ENCODE measurements at places on chromosomes 2 and 18.

DNA sequence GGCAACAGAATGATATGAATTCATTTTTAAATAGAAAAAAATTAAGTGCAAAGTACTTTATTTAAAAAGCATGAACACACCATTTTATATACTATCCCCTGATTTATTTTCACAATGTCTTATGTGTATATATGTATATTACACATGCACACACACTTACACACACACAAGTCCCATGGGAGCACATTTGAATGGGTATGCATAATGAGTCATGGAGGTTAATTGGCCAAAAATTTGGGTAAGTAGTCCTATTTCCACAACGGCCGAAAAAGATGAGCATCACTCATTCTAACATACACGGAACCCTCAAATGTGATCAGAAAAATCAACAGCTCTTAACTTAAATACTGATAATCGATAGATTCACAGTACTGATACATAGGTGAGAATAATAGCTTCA is 97.4 kb upstream of the NABP1 start:
- no peak for DNase-seq

GRCh38 chr2:216947055-216947454 is 87.2 kb upstream of the TNP1 start:
- DNase-seq: no peak

DNA sequence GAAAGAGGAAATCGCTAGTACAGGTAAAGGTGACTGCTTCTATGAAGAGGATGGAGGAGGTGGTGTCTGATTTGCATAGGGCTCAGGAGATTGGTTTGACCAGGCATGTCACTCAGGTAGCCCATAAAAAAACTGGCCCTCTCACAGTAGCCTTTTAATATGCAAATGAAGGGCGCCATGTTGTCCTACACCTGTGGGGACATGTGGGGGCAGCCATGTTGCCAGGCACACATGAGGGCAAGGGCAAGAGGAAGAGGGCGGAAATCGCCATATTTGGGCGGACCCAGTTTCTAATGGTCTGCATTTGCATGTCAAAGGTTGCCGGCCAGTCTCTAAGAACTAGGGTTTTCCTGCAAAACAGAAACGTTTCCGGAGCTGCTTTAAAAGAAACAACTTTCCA is 1330.6 kb downstream of the DSC3 start:
- DNase-seq: no peak

DNA sequence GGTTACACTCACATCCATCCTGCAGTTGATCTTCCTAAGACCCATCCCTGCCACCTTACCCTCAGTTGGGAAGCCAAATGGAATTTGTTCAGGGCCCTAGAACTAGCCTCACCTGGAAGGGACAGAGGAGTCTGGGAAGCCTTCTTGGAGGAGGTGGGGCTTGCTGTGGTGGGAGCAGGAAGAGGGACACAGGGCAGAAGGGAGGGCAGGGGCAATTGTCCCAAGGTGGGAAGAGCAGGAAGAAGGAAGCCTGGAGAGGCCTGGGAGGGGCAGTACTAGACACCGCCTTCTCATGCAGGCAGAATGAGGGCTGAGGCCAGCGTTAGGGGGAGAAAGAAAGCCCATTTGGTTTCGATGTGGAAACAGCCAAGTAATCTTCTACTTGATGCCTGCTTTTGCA is 34.1 kb upstream of the ASPRV1 start:
- DNase-seq: no peak

GRCh38 chr18:49072524-49072934 is 121.8 kb upstream of the SMAD7 start:
- DNase-seq: no peak

GRCh38 chr18:9834551-9834950 is 51.2 kb upstream of the TXNDC2 start:
- DNase-seq: no peak

DNA sequence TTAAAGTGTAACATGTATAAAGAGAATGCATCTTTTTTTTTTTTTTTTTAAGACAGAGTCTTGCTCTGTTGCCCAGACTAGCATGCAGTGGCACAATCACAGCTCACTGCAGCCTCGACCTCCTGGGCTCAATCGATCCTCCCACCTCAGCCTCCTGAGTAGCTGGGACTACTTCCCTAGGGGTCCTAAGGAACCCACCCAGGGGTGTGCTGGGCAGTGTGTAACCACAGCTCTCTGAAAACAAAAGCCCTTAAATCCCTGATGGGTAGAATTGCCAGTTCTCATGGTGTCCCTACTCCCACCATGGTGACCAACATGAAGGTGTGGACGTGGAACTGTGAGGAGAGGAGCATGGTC is 105.6 kb upstream of the ST3GAL5 start:
- no peak for DNase-seq

GRCh38 chr18:79926306-79926705 is 25.1 kb downstream of the SLC66A2 start:
- DNase-seq: no peak

DNA sequence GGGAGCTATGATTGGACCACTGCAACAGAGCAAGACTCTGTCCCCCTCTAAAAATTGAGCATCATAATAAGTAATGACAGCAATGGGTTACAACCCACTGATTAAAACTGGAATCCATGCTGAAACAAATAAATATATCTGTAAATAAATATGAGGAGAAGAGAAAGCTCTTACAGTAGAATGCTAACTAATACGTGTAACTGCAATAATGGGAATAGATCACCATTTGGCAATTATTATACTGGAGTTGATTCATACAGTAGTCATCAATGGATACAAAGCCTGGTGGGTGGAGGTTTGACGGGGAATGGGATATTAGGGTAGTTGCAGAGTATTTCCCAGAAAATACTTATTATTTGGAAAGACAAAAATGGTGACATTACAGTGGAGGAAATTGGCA is 6.1 kb upstream of the INO80B start:
- DNase-seq: no peak

DNA sequence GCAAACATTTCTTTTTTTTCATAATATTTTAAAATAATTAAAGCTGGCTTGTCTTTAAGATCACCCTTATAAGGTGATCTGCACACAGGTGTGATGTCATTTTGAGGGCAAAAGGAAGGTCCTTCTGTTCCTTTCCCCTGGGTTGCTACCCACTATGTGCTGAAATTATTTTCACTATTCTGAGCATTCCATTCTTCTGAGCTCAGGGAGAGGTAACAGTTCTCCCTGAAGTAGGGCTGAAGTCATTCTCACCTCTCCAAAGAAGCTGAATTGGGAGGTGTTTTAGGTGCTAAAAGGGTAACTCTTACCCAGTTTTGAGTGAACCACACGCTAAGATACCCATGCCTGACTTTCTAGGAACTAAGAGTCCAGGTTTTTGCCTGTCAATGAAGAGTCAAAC is 247.6 kb downstream of the SLC4A3 start:
- DNase-seq: no peak

DNA sequence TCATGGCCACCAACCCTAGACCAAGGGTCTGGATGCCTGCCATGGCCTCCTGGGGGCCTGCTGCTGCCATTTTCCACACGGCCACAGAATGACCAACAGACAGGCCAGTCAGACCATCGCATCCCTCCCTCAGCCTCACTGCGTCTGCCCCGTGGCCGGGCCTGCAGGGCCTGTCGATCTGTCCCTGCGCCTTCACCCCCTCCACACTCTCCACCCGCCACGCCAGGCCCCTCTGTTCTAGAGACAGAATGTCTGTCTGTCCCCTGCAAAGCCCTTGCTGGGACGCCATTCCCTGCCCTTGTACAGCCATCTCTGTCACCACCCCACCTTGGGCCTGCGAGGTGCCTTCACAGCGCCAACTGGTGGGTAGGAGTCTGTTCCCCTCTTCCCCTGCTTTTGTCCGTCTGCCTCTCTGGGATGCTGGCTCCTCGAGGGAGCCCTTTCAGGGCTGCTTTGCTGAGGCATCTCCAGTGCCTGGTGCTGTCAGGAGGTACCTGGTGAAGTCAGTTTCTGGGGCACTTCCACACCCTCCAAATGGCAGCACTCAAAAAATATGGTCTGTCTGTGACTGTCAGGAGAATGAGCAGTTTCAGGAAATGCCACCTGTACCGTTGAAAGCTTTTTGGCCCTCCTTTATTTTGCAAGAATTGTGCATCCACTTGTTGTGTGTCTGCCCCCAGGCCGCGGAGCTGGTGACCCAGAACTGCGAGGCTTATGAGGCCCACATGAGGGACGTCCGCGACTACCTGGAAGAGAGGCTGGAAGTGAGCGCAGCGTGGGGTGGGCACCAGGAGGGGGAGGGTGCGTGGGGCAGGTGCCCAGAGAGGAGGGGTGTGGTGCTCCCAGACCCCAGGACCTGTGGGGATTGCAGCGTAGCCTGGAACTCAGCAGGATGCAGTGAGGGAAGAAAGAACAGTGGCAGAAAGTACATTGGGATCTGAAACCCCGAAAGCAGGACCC is 6.7 kb upstream of the ESPNL start:
- no peak for DNase-seq

- DNase-seq: no peak
Observed at GRCh38 chr2:107197594-107198294, 311.8 kb upstream of the ST6GAL2 start.

- DNase-seq: no peak
Observed at GRCh38 chr2:22340716-22341115, 1044.3 kb upstream of the KLHL29 start.

DNA sequence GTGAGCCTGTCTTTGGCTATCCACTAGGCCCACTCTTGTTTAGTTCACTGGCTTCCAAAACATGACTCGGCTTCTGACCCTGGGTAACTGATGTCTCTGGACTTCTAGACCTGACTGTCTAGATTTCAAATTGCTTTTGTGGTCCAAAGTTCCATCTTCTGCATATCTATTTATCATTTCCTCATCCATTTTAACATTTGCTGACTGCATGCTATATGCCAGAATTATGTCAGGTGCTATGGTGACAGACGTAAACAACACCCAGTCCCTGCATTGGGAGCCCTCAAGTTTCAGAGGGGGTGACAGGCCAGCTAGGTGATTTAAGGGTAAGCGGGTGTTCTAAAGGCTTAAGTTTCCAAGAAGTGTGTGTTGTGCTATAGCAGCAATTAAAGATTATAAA is 140.9 kb downstream of the PIEZO2 start:
- DNase-seq: no peak

- no peak for DNase-seq
Observed at GRCh38 chr2:237864940-237865622, 5.7 kb downstream of the RAMP1 start.

DNA sequence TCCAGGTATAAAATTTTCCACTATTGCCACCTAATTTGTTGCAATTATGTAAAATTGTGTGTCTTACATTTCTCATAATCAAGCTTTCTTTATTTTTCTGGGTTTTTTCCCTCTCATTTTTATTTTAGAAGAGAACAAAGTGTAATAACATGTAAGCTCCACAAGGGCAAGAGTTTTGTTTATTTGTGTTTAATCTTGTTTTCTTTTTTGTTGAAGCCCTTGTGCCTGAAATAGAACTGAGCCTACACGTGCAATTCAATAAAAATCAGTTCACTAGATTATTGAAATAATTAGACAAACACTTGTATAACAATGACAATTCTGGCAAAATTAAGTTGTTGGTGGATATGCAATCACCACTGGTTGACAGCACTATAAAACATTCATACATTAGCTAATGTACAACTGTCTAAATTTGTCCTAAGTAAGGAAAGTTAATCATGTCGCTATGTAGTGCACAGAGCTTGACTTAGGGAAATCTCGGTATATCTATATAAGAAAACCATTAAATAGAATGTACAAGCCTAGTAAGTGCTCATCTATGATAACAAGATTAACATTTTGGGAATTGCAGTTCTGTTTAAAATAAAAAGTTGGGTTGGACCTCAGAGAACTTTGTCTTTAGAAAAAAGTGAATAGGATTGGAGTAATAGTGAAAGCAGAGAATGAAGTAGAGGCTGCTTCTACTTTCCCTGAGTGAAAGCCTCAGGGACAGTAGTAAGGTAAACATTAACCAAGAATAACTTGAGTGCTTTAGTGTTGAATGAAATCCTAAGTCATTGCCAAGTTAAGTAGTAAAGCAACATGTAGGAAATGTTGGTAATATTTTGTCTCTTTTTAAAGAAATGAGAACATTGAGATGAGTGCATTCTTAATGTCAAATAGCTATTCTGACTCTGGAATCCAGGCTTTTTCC is 37.4 kb upstream of the NOL4 start:
- peak; percentile 4 for DNase-seq

- DNase-seq: no peak
Observed at GRCh38 chr18:73975266-73975665, 172.4 kb downstream of the FBXO15 start.

DNA sequence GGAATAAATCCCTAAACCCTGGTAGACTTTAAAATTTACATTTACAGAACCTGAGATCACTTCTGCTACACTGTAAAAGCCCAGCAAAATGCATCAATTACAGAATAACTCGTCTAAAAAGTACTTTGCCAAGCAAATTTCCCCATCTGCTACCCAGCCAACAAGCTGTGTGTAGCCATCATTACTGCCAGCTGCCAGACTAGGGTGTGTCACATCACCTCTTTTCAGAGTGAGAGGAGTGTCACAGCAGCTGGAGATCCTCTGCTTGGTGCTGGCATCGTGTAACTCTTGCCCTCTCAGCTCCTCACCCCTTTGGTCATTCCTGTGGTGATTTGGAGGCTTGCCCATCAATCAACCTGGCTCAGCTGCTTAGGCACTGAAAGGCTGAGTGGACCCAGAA is 340.4 kb upstream of the MMADHC start:
- DNase-seq: no peak

- DNase-seq: peak; percentile 41
Observed at GRCh38 chr2:69559442-69560146, 83.9 kb downstream of the AAK1 start.

DNA sequence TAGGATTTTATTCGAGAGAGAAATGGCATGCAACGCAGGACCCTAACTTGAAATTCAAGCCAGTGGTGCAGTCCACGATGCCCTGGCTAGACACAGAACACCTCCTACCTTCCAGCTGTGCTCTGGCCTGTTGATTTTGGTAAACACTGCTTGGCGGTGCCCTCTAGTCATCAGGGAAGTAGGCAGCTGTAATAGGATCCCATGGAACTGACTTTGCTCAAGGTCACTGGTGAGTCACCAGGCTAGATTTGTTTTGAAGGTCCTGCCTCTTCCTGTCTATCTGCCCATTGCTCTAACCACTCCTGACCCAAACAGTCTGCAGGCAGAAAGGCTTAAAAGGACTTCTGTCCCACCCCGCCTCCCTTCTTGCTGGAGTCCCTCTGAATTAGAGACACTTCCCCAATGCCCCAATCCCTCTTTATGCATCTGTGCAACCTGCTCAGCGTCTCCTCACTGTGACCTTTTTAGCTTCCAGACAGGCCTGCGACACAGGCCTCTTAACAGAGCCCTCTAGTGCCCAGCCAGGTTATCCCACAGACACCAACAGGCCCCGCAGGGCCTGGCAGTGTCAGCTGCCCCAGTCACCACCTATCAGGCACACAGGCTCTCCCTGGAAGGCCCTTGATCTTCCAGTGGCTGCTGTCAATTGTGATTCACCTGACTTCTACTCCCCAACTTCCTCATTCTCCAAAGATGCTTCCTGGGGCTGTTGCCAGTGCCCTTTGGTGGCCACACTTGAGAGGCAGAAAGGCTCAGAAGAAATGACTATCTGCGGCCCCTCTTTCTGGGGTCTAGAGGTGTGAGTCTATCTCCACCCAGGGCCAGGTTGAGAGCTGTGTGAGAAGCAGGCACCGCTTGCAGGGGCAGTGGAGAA is 5.2 kb downstream of the TMEM127 start:
- peak; percentile 43 for DNase-seq

DNA sequence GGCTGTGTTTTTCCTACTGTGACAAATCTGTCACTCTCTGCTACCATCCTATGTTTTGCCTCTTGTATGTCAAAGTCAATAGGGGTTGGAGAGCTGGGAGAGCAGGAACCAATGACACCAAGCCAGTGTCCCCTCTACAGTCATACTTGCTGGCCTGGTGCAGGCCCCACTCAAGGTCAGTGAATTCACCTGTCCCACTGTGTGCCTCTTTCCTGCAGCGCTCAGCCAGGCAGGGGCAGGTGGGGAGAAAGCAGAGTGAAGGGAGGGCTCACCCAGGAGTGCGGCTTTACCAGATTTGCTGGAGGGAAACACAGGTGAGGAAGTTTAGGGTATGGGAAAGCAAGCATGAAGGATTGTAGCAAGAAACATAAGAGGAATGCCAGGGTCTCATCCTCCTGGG is 114.5 kb downstream of the GYPC start:
- DNase-seq: no peak

Measured in GM19239 (cell line).